ENCODE measurements at places on chromosomes 5 and 9.

GRCh38 chr9:33818847-33819500, 2.0 kb downstream of the UBE2R2 start:
- DNase-seq = no peak

- no peak for DNase-seq
These were observed 75.0 kb downstream of the CFAP95 start for GRCh38 chr9:69895659-69896058.

DNA sequence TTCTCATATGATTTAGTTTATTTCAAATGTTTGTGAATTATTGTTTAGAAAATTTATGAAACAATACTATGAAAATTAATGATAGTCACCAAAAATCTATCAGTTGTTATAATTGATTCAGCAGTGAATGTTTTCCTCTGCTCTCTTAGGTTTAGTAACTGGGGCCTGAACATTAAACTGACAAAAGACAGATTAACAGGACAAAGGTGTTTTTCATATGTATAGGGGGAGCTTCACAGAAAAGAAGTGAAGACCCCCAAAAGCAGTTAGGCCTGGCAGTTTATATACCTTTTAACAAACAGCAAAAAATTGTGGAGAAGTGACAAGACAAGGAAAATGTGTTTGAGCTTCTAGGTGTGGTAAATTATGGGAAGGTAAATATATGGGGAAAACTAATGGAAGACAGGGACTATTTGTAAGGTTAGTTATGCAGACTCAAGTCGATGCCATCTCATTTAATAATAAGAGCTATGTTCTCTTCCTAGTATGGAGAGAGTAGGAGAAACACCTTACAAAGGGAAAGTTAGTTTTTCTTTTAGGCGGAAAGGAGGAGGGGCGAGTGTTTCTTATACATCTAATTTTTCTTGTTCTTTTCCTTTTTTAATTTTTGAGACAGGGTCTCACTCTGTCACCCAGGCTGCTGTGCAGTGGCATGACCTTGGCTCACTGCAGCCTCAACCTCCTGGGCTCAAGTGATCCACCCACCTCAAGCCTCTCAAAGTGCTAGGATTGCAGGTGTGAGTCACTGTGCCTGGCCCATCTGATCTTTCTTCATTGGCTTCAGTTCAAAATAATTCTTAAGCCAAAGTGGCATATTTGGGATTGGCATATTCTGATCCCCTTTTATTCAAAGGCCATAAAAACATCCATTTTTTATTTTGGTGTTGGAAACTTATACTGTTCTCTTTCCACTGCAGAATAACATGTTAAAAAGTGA, 77.8 kb downstream of the C9orf153 start:
- no peak for DNase-seq

DNA sequence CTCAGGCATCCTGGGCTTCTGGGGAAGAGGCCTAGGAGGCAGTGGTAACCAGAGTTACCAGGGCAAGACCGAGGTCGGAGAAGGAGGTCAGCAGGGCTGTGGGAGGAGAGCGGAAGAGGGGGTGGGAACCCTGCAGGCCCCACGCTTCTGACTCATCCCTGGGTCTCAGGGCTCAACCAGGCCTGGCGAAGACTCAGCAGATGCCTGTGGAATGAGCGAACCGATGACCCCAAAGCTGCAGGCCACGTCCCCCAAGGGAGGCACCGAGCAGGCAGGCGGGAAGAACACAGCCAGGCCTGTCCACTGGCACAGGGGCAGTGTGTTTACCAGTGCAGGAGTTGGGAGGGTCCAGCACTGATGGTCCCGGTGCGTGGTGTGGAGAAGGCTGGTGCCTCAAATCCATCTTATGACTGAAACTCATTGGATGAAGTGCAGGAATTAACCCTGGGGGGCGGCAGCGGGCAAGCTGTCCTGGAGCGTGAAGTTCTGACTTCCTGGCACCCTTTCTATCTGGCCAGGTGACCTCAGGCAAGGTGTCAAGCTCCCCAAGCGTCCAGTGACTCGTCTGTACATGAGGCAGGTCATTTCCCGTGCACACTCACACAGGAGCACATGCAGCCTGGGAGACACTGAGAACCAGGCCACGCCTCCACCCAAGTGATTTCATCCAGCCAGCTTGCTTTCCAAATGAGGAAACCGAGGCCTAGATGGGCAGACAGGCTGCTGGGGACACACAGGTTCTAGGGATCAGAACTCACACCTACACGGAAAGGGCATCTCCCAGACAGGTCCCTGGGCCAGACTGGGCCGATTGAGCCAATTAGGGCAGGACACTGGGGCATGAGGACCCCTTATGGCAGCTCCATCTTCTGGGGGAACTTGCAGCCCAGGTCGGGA, 69.1 kb downstream of the ADAMTS2 start:
- DNase-seq = no peak

DNA sequence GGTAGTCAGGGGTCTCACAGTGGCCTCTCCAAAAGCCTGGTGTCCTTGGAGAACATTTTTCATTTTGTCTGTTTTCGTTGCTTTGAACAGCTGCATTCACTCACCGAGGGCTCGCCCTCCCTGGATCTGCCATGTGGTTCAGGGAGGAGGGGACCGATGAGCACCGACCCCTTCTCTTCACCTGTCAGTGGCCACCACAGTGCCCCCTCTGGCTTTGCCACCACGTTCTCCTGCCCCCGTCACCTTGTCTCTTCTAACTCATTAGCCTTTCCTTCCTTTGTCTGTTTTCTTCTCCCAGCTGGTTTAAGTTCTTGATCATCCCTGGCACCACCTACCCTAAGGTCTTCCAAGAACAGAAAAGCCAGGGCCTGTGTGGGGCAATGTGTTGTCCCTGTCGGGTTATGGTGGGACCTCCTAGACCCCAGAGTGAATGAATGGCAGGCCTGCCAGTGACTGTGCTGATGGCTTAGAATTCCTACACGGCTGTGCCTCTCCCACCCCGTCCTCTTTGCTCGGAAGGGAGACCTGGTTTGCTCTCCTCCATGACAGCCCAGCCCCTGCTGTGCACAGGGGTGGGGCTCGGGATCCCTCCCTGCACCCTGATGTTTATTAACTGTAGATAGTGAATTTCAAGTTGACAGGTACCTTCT, 90.0 kb downstream of the ANKRD33B start:
- DNase-seq = no peak

GRCh38 chr5:5351288-5351979, 71.0 kb upstream of the ICE1 start:
- no peak for DNase-seq

DNA sequence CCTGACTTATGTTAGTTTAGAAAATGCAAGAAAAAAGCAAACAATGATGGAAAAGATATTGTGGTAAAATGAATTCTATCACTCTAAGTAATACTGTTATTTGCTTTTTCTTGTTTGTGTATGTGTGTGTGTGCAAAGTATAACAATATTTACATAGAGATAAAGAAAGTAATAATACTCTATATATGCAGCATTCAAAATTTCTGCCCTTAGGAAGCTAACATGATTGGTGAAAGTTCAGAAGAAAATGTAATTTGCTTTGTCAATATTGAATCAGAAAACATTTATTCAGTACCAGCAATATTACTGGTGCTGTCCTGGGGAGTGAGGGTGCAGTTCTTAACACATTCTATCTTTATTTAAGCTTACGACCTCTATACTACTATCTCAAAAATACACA, 12.9 kb upstream of the PRDM9 start:
- DNase-seq = no peak

- DNase-seq = no peak
These were observed 5.6 kb downstream of the TBC1D9B start for GRCh38 chr5:179901915-179902762.

DNA sequence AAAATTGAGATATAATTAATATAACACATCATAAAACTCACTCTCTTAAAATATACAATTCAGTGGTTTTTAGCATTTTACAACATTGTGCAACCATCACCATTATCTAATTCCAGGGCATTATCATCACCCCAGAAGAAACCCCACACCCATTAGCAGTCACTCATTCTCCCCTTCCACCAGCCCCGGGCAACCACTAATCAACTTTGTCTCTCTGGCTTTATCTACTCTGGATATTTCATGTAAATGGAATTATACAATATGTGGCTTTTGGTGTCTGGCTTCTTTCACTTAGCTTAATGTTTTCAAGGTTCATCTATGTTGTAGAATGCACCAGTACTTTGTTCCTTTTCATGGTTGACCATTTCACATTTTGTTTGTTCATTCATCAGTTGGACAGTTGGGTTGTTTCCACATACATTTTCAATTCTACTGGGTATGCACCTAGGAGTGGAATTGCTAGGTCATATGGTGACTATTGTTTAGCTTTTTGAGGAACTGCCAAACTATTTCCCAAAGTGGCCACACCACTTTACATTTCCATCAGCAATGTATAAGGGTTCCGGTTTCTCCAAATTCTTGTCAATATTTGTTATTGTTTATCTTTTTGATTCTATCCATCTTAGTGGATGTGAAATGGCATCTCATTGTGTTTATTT, 62.4 kb downstream of the MARCHF3 start:
- no peak for DNase-seq

GRCh38 chr9:7461791-7462190, 337.8 kb downstream of the DMAC1 start:
- DNase-seq = no peak

DNA sequence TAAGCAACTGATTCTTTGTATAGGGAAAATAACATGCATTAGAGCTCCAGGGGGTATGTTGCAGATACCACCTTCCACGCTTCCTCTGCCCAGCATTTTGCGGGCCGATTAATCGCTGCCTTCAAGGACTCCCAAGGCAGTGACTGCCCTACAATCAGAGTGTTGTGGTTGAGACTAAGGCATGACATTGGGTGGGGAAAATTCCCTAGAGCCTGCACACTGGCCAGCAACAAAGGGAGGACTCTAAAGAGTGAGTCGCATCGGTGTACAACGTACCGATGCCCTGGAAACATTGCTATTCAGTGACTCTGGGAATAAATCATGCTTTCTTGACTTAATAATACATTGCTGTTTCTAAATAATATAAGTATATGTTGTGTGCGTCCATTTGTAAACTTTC, 119.7 kb downstream of the ZNF462 start:
- DNase-seq = no peak

GRCh38 chr9:109297899-109298298, 23.0 kb downstream of the EPB41L4B start:
- no peak for DNase-seq

GRCh38 chr5:108678091-108678490, 69.6 kb upstream of the FER start:
- DNase-seq = no peak

GRCh38 chr5:180026320-180026719, 45.2 kb downstream of the RNF130 start:
- peak; percentile 39 for DNase-seq

- DNase-seq = no peak
These were observed 18.7 kb upstream of the AKNA start for GRCh38 chr9:114406441-114406840.

DNA sequence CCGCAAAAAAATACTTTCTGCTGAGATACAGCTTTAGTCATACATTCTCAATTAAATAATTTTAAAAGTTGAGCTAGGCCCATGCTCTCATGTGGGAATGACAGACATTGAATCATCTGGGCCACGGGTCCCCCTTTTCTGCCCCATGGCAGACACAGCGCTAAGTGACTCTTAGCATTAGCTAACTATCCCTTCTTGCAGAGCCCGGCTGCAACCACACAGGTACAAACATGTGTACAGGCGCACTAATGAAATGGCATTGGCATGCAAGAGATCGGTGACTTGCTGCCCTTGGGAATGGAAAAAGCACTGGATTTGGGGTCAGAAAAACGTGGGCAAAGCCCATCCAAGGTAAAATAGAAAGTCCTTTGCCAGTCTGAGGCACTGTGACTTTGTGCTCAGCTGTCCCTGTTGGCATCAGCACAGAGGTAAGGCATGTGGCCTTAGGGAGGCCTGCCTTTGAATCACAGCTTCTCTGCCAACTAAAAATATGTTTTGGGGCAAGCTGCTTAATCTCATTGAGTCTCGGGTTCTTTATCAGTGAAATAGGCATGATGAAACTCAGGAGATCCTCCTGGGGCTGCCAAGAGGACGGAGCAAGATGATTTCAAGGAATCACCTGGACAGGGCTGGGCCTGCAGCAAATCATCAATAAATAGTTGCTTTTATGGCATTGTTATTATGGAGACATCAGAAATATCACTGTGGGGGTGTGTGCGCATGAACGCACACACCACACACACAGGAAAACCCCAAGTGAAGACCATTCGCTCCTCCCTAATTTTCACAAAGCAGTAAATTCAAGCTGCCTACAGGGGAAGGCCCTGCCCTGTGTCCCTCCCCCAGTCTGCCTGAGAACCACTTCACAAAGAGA, 54.2 kb downstream of the WHRN start:
- no peak for DNase-seq

DNA sequence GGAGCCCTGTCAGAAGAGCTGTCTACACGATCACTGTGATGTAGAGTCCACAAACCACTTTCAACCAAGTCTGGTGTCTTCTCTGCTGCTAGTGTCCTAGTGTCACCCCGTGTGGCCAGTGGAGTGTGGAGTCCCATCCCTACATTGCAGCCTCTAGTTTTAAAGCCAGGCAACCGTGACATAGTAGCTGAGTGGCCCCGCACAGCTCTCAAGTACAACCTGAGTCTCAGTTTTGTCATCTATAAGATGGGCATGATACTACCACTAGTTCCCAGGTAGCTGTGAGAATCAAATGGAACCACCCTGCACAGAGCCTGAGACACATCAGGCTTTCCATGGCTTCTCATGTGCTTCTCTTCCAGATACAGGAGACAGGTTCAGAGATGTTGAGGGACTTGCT, 43.2 kb upstream of the AKNA start:
- DNase-seq = no peak

DNA sequence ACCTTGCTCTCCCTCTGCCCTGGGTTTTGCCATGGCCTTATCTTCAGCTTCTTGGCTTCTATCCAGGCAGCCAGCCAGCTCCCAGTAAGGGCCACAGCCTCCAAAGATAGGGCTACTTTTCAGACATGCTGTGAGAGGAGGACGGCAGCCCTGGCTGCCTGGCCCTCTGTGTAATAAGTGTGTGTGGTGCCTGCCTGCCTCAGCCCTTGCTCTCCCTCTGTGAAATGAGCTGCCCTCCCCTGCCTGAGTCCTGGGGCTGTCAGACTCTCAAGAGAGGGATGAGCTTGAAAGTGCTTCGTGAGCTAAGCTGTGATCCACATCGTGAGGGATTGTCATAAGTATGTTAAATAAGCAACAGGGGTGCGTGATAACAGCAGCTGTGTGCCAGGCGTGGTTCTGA, 8.1 kb downstream of the NDST1 start:
- no peak for DNase-seq

DNA sequence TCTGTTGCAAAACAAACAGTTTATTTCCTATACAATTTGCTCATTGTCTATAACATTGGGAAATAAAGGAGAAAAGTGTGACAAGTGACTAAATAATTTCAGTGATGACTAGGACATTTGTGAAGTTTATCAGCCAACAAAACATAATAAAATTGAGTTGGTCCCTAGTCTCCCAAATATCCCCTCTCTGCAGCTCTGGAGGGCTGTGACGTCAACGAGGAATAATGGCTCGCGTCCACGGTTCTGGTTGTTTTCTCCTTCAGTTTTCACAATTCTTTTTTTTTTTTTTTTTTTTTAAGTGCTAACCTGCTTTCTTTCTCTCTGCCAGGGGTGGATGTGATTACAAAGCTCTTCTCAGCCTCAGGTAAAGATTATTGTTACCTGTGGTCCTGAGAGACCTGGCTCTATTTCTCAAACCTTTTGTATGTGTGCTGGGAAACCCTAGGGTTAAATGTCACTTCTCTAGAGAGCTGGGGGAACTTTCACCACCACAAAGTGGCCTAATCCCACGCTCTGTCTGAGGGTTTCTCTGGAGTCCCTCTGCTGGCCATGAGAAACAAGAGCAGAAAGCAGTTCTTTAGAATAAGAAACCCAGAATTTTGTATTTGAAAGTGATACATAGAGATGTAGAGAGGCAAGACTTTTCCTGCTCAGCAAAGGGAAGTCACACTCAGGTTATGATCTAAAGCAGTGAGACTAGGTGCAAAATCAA, 36.2 kb upstream of the ANKRD55 start:
- no peak for DNase-seq
